GM12878 (cell line): ENCODE measurements at places on chromosomes 5 and 9. TPM values are rescaled to one million over a fixed set of nuclear protein-coding genes. Genes with fewer than 3 reads are reported as not detected.

TMEM171 gene
- not detected in 2 replicates for total RNA-seq

EIF4E1B gene
- not detected in 2 replicates for total RNA-seq

TEX48 gene
- total RNA-seq: not detected in 2 replicates

PCDHGB7 gene
- total RNA-seq: 1.3 and 1.5 TPM in 2 replicates

SH3RF2 gene
- total RNA-seq: 0.15 and 0.19 TPM in 2 replicates

CCNH gene
- total RNA-seq: 43.9 and 46.8 TPM in 2 replicates

TAF11L11 gene
- not detected in 2 replicates for total RNA-seq

PALM2AKAP2 gene
- total RNA-seq: 0.43 TPM in 1 of 2 replicates, not detected in the other

IRX2 gene
- not detected in 2 replicates for total RNA-seq

PSAT1 gene
- 44.5 and 47.2 TPM in 2 replicates for total RNA-seq

SLC35A4 gene
- 133 and 134 TPM in 2 replicates for total RNA-seq

FLT4 gene
- 0.27 TPM in 1 of 2 replicates, not detected in the other for total RNA-seq
